ENCODE measurements at places on chromosomes 2 and 18.

DNA sequence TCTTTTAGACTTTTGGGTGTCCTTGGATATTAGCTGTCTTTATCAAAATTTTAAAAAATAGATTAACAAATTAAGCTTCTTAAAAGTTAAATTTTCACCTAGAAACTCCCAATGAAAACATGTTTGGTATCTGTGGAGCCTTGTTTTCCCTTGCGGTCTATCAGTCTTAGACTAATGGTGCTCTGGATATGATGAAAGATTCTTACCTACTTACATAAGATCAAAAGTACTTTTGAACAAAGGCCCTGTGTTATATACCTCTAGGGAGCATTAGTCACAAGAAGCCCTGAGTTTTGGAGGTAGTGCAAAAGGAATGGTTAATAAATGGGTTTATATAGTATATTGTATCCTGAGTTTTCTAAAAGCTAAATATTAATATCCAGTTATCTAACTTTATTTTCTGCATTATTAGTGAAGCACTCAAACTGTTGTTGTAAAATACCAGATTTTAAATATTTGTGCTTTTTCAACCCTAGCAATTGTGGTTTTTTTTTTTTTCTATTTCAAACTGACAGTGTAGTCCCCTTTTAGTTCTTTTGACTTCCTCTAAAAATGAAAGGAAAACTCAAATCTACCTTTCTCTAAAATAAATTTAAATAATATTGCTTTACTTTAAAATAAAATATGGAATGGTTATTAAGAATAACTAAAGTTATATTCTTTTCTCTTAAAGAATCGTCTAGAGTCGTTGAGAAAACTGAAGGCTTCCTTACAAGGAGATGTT is 18.1 kb downstream of the NDC80 start:
- no peak for DNase-seq

- no peak for DNase-seq
These were observed 6.5 kb downstream of the IL1B start for GRCh38 chr2:112829961-112830681.

DNA sequence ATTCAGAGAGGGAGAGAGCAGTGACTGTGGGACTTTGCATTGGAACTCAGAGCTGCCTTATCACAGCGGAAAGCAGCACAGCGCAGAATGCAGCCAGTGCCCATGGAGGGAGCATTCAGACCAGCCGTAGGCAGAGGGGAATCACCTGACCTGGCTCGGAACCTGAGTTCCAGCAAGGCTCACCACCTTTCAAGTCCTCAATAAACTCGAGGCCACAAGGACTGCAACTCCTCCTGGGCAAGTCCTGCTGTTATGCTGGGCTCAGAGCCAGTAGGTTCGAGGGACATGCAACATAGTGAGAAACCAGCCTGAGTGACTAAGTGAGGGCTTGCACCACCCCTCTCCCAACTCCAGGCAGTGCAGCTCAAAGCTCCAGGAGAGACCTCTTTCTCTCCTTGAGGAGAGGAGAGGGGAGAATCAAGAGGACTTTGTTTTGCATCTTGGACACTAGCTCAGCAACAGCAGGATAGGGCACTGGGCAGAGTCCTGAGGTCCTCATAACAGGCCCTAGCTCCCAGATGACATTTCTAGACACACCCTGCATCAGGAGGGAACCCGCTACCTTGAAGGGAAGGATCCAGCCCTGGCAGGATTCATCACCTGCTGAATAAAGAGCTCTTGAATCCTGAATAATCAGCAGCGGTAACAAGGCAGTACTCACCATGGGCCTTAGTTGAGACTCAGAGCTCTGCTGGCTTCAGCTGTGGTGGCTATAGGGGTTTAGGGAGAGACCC is 136.8 kb upstream of the OTOS start:
- peak; percentile 75 for DNase-seq

- no peak for DNase-seq
These were observed 316.6 kb downstream of the RDH14 start for GRCh38 chr2:18243816-18244215.

DNA sequence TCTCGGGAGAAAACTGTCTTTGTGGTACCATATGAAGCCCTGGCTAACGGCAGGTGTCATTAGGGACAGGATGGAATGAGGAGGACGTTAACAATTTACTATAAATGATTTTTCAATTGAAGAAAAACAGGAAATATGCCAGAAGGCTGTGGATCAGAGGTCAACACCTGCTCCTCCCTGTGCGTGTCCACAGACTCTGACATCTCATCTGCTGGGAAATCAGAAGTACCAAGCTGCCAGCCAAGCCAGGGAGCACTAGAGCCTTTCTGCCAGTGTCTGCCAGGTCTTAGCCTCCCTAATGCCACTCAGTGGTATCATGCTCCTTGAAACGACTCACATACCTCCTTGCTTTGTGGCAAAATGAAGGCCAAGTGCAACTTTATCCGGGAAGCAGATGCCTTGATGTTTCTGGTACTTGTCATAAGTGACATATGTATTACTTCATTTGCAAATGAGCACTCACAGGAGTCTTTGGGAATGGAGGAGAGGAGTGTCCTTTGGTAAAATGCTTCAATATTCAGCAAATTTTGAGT is 541.1 kb downstream of the SATB2 start:
- DNase-seq = no peak

- no peak for DNase-seq
These were observed 360.3 kb downstream of the CLIP4 start for GRCh38 chr2:29475499-29475898.

DNA sequence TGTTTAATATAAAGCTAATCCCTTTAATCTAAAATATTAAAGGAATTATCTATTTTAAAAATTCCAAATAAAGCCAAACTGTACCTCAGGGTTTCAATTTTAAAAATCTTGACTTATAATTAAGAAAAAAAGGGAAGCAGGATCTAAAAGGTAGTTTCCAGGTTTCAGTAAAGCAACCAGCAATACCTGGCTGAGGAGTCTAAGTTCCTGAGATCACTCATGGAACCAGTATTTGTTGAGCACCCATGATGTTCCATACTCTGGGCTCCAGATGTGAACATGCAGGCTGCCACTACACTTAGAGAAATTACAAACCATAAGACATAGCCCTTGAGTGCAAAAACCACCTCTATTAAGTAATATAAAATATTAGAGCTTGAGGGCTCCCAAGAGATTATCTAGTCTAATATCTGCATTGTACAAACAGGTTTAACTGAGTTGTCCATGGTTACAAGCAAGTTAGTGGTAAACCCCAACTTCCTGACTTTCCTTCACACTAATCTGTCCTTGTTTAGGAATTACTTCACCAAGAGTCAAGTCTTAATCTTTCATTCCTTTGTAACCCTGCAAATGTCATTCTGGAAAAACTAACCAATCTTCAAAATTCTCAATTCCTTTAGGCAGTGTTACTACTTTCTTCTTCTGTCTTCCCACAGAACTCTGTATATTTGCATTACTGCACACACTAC is 49.2 kb downstream of the CLASP1 start:
- no peak for DNase-seq

DNA sequence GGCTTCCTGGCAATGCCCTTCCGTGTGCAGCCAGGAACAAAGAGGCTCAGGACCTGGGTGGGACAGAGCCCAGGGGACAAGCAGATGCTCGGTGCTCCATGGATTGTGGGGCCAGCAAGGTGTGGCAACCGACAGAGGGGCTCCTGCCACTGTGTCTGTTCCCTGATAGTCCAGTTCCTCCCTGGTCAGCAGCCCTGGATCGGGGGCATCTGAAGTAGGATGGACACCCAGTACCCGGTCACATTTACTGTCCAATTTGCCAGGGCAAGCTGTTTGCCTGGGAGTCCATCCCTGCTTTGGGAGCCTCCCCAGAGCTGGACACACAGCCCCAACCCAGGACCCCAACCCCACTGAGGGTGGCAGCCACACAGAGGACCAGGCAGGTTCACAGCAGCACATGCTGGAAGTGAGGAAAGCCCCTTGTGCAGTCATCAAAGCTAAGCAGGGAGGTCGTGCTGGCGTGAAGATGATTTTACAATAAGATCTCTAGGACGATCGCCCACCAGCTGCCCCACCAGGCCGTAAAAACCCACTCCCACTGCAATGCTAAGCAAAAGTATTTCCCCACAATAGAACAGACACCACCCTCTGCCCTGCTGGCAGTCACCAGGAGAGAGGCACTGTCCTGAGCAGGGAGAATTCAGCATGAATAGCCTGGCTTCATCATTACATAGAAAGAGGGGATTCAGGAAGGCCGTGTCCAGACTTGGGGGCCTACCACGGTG is 141.7 kb downstream of the NDUFA10 start:
- no peak for DNase-seq

- peak; percentile 28 for DNase-seq
These were observed 521.2 kb upstream of the POU3F3 start for GRCh38 chr2:104332731-104333130.

DNA sequence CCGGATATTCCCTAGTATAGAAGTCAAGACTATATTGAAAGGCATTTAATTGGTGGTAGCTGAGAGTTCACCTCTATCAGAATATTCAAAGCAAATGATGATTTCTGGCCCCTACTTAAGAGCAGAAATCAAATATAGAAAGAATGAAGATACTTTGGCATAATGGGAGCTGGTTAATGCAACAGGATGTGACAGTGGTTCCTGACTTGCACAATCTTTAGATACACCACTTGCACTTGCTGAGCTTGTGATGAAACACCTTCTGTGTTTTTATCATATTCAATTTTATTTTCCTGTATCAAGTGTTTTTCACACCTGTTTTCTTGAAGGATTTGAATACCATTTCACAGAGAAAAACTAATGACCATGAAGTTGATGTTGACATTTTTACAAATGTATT is 124.1 kb upstream of the CDH19 start:
- no peak for DNase-seq

- peak; percentile 54 for DNase-seq
These were observed 79.8 kb upstream of the SESTD1 start for GRCh38 chr2:179344280-179344964.

DNA sequence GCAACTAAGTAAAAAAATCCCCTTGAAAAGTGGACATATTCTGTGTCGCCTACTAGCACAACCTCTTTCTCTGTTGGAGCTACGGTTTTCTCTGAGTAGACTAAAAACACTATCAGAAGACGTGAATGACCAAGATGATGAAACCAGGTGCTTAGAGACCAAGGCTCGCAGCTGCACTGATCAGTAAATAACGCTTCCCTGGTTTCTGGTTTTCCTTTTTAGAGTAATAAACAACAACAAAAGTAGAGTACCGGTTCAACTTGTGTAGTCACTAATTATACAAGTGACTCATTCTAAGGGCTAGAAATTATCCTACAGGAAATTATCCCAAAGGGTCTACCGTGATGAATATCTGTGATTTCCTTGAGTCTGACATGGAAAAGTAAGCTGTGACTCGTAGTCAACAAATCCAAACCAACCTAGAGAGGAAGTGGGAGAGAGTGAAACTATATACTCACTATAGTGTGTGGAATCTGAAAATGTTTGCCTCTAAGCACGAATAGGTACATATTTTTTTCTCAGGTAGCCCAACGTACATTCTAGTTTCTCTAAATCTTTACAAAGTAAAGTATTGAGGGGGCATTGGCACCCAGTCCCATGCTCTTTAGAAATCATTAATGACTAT is 17.8 kb downstream of the RASGRP3 start:
- peak; percentile 58 for DNase-seq

DNA sequence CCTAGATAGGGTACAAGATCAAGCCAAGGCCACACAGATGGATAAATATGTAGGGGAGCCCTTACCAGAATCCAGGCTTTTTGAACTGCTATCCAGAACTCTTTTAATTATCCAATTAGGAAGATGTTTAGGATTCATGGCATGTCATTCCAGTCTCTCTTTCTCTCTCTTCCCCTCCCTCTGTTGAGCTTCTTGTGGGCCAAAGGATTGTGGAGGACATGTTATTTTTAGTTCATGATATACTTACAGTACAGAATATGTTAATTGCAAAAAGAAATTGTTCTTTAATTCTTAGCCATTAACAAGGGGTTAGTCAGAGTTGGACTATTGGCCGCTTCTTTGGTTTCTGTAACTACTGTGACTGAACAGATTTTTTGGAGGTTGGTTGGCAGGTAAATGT is 113.0 kb downstream of the SETBP1 start:
- no peak for DNase-seq

GRCh38 chr2:925309-925708 is 25.3 kb upstream of the SNTG2 start:
- DNase-seq = no peak

GRCh38 chr2:14978845-14979244 is 346.3 kb downstream of the LRATD1 start:
- DNase-seq = peak; percentile 46

DNA sequence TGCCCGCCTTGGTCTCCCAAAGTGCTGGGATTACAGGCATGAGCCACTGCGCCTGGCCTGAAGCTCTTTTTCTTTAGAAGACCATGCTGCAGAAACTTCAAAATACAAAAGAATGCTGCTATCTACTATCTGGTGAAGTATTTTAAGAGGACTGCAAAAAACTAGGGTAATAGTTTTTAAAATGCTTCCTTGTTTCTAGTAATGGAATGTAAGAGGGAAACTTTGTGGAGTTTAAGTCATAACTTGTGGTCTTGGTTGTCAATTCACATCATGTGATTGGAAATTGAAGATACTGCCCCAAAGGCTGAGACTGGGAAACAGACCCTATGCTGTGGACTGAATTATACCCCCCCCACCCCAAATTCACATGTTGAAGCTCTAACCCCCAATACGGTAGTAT is 68.3 kb downstream of the B3GNT2 start:
- DNase-seq = no peak

- DNase-seq = peak; percentile 45
These were observed 312.4 kb upstream of the MC4R start for GRCh38 chr18:60684843-60685513.

- no peak for DNase-seq
These were observed 114.6 kb downstream of the MYO5B start for GRCh38 chr18:50080316-50080715.

DNA sequence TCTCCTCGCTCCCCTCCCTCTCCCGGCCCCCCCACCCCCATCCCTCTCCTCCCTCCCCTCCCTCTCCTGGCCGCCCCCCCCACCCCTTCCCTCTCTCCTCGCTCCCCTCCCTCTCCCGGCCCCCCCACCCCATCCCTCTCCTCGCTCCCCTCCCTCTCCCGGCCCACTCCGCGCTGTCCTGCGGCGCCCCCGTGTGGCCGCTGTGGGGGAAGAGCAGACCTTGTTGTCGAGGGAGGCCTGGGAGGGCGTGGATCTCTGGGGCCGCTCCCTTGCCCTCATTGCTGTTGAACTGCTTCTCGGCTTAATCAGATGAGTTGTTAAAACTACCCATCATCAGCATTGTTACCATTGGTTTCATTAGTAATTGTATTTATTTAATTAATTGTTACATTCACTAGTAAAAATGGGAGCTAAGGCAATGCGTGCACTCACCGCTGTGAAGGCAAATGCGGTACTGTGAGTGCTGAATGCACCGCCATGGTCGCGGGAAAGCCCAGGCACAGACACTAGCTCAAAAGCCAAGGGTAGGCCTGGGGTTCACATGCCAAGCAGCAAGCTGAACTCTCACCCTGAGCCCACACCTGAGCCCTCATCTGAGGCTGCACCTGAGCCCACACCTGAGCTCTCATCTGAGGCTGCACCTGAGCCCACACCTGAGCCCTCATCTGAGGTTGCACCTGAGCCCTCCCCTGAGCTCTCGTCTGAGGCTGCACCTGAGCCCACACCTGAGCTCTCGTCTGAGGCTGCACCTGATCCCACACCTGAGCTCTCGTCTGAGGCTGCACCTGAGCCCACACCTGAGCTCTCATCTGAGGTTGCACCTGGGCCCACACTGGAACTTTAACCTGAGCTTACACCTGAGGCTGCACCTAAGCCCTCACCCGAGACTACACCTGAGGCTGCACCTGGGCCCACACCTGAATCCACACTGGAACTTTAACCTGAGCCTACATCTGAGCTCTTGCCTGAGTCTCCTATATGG is 8.8 kb downstream of the RTP5 start:
- peak; percentile 71 for DNase-seq

Measured in fibroblast of skin of back (primary cell).